ENCODE measurements at places on chromosomes 1 and 21.

- DNase-seq = no peak
Observed at GRCh38 chr1:151809985-151810556, 4.9 kb upstream of the LINGO4 start.

DNA sequence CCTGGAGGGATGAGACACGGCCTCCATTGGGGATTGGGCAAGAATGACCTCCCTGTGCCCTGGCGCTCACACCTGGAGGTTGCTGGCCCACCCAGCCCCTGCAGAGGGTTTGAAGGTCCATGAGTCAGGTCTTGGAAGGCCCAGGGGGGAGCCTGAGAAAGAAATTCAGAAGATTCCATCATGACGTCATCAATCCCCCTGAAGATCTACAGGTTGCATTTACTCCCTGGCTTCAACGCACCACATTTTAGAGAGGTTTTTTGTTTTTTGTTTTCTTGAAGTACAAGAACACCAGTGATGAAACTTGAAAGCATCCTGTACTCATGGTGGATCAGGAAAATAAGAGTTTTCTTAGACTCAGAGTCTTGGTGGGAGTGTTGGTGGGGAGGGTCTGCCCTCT lies 82.4 kb upstream of the SLC25A33 start:
- no peak for DNase-seq

GRCh38 chr1:156458181-156458503 lies 42.4 kb downstream of the MEF2D start:
- DNase-seq = no peak

DNA sequence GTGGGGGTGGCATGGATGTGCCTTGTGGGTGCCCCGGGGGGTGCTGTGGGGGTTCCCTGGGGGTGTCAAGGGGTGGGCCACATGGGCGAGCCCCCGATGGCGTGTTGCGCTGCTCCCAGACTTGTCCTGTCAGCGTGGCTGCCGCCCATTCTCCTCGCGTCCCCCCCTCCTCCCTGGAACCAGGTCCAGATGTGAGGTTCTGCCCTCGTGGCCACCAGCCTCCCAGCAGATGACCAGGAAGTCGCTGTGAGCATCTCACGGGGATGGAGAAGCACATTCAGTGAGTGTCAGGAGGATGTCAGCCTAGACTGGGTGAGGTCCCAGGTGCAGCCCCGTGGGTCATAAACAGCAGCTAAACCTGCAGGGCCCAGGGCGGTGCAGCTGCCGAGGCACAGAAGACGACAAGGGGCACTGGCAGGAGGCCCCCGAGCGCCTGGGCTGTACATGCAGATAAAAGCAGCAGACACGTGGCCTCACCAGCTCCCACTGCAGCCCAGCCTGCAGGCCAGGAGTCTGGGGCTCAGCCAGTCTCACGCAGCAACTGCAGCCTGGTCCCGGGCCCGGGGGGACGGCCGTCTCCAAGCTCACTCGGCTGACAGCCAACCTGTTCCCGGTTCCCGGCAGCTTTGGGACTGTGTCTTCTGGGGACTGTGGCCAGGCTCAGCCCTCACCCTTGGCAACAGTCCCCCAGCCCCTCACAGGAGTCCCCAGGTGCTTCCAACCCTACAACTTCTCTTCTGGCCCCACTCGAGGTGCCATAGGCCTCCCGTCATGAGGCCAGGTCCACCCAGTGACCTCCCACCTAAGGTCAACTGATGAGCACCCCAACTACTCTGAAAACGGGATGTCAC lies 17.5 kb upstream of the COL6A2 start:
- no peak for DNase-seq

DNA sequence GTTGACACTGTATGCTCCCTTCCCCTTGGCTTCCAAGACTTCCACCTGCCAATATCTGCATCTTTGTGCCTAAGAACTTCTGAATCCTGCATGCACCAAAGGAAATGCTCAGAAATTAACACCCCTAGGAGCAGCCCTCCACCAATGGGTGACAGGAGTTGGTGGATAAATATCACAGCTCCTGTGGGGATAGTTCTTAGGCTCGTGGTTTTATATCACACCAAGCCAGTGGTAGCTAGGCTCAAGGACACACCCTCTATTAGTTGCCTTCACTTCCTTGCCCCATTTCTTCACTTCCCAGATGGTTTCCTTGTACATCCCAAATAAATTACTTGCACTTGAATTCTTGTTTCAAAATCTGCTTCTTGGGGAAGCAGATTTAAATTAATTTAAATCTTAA lies 16.9 kb upstream of the CDC14A start:
- no peak for DNase-seq

DNA sequence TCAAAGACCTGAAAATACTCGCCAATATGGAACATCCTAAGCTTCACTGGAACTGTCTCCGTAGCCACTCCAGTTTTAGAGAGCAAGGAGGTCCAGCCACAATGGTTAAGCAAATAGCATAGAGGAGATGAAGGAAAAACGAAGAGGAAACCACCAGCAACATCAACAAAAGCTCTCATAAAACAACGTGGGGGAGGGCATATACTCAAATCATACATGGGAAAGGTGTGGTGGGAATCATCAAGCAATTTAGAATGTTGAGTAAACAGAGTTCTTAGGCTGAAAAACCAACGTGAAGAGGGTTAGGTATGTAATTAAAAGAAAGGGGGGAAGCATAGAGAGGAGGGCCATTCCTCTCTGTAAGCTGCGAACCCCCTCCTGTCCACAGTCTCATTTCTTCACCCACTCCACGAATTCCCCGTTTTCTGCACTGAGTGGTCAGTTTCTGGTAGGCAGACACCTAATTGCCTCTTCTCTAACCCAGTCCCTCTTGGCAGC lies 1.0 kb downstream of the TMEM59 start:
- DNase-seq = no peak

DNA sequence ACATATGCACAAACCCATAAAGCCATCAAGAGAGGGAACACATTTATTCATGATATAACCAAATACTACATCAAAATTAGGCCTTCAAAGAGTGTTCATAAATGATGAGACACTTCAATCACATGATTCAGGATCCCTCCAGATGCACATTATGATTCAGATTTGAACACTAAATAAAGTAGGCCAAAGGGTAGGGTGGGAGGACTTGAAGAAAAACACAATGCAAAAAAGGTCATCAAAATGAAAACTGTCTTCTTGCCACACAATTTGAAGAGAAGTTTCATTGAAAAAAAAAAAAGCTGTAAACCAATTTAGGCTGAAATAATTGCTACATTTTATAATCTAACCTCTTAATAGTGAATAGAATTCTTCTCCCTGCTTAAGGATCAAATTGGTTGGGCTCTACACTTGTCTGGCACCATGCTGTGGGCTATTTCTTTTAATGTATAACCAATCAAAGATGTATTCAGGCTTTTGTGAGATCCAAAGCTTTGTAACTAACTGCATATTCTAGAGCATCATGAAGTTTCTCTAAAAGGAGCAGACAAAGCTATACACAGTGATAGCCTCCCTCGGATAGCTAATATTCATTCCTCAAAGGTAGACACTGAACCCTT lies 58.1 kb downstream of the ZSWIM5 start:
- no peak for DNase-seq

GRCh38 chr1:39301606-39302005 lies 97.1 kb downstream of the MACF1 start:
- DNase-seq = no peak

GRCh38 chr1:111690306-111690617 lies 48.9 kb downstream of the INKA2 start:
- no peak for DNase-seq

DNA sequence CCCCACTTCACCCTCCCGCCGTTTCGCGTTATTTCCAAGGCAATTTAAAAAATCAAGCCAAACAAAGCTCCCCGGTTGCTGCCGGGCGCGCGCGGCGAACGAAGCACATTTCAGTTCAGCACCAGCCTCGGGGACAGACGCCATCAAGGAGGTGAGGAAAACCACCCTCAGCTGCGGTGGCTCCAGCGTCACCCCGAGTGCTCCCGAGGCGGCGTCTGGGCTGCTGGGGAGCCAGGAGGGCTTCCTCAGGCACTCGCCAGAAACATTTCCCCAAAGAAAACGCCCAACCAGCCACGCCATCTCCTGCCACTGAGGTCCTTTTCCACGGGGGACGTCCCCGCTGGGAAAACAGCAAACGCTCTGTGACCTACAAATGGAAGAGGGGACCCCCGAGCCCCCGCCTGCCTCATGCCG lies 623 bp downstream of the GNG4 start:
- peak; percentile 31 for DNase-seq

GRCh38 chr1:151984313-151984956 lies 9.2 kb downstream of the S100A10 start:
- peak; percentile 72 for DNase-seq

- DNase-seq = no peak
Observed at GRCh38 chr1:41559331-41559730, 74.8 kb upstream of the EDN2 start.

- no peak for DNase-seq
Observed at GRCh38 chr1:21012937-21013336, 163.8 kb downstream of the EIF4G3 start.

GRCh38 chr1:203239081-203239480 lies 9.6 kb upstream of the CHIT1 start:
- DNase-seq = no peak

- DNase-seq = no peak
Observed at GRCh38 chr1:26373789-26374188, 1.2 kb upstream of the ZNF683 start.

DNA sequence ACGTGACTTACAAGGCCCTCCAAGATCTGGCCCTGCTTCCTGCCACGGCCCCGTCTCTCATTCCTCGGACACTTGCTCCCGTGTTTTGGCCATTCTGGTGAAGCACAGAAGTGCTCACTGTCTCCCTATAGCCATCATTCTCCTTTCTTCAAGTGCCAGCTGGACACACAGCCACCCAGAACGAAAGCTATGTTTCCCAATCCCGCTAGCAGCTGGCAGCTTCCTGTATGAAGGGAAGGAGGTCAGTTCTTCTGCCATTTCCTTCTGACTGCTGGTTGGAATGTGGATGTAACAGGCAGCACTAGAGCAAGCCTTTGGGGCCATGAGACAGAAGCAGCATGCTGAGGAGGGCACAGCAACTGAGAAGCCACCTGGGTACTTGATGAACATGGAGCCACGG lies 82.8 kb downstream of the TGFBR3 start:
- DNase-seq = no peak

GRCh38 chr1:59485949-59486348 lies 189.1 kb downstream of the FGGY start:
- no peak for DNase-seq

- DNase-seq = no peak
Observed at GRCh38 chr1:228171221-228171891, 5.8 kb downstream of the IBA57 start.

DNA sequence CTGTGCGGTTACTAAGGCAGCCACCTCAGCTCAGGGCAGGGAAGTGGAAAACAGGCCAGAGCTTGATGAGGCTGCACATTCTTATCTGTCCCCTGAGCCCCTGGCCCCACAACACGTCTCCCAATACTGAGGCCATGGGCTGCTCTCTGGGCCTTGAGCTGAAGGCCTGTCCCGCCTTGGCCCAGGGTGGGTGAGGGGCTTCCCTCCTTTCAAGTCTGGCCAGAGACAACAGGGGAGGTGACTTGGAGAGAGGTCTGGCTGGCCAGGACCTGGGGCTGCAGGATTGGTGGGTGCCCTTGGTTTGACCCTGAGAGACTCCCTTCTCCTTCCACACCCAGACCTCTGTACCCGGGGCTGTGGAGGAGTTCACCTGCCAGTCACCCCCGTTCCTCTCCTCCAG lies 563.8 kb downstream of the PTPRU start:
- DNase-seq = no peak

DNA sequence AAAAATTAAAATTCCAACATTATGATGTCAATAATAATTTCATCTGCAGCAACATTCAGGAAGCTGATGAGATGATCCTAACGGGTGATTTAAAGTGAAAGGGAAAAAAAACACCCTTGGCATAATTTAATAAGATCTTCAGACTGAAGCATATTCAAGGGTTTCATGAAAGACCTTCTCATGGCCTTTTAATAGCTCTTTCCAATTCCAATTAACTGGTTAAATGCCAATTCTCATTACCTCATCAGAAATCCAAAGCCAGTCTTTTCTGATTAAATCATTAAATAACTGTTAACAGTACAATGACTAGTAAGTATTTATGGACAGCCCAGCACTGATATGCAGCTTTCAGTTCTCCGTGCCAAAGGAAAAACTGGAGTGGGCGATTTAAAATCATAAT lies 407.5 kb downstream of the SMYD3 start:
- DNase-seq = no peak

DNA sequence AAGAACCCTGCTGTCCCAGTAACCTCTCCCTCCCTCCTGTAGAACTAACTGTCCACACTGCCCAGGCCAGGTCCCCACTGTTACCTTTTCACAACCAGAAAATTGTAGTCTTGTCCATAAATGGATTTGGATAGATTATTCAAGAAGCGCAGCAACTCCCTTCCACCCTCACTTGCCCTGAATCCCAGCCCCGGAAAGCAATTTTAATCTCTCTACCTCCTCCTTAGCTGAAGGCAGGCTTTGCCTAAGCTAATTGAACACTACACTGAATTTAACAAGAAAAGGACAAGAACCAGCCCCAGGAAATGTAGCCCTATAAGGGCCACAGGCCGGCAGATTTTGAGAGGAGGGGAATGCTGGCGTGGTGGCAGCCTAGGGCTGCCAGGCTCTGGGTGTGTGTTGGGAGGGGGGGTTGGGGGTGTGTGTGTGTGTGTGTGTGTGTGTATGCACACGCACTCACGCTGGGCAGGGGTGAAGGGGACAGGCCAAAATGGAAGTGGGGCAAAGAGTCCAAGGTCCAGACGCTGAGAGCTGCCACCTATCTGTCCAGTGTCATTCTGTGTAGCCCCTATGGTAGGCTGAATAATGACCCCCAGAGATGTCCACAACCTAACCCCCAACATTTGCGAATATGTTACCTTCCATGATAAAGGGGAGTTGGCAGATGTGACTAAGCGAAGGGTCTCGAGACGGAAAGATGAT lies 10.8 kb upstream of the IFNGR2 start:
- DNase-seq = no peak

GRCh38 chr1:226003502-226004170 lies 4.5 kb upstream of the SDE2 start:
- DNase-seq = no peak

- no peak for DNase-seq
Observed at GRCh38 chr21:43331111-43331961, 95.6 kb downstream of the SIK1 start.

GRCh38 chr21:34707876-34708325 lies 39.1 kb downstream of the CLIC6 start:
- peak; percentile 27 for DNase-seq

GRCh38 chr1:244074559-244075171 lies 23.6 kb downstream of the ZBTB18 start:
- DNase-seq = peak; percentile 14

GRCh38 chr1:69569576-69570328 lies 2.0 kb downstream of the LRRC7 start:
- no peak for DNase-seq

- DNase-seq = no peak
Observed at GRCh38 chr1:65963156-65963888, 170.6 kb downstream of the PDE4B start.

Measured in stimulated activated effector memory CD8-positive, alpha-beta T cell treated with anti-CD3 and anti-CD28 coated beads, Interleukin-12 subunit alpha, Interleukin-12 subunit beta, amount 100 ng/mL, for 72 hours (primary cell).